ENCODE measurements at places on chromosomes 4 and X.

DNA sequence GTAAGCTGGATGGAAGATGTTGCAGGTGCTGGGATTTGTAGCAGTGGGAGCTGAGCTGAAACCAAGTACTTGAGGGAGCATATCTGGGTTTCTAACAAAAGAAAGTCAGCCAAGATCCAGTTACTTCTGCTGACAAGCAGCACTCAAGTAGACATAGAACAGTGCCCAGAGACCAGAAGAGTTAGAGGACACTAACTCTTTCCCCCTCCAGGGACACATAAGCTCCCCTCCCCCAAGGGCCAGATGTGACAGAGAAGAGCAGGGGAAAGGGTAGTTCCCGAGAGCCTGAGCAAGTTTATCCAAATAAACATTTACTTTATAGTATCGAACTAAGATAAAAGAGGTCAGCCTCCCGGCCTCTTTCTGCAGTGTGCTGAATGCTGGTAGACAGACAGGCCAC lies 12.2 kb downstream of the TRPC3 start:
- DNase-seq: no peak

DNA sequence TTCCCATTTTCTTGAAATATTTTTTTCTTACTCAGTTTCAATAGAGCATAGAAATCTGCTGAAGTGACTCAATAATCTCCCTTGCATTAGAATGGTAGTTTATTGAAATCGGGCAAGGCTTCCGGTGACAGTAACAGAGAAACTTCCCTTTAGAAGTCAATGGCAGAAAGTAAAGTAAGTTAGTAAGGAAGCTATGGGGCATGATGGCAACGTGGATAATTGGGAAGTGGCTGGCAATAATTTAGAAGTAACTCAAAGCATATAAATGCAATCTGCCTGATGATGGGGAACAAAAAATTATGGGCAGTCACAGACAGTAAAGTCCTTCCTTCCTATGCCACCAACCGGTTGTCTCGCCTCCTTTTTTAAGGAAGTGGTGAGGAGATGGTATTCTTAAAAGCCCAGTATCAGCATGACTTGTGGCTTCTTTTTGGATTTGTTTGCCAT lies 7.6 kb downstream of the CYBB start:
- DNase-seq: no peak

DNA sequence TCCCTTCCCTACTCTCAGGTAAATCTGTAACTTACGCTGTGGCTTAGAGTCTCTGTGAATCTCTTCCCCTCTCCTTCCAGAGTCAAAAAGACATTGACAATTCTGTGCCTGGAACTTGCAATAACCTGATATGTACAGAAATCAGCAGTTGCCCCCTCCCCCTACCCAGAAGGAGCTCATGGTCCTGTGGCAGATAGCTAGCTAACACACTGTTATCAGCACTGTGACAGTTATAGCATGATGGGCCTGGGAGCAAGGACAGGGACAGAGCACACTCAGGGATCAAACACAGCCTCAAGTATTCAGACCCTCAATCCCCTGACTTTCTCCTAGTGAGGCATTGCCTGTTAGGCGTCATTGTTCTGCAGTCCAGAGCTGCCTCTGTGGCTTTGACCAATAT lies 18.7 kb upstream of the MAGEA10 start:
- DNase-seq: no peak

DNA sequence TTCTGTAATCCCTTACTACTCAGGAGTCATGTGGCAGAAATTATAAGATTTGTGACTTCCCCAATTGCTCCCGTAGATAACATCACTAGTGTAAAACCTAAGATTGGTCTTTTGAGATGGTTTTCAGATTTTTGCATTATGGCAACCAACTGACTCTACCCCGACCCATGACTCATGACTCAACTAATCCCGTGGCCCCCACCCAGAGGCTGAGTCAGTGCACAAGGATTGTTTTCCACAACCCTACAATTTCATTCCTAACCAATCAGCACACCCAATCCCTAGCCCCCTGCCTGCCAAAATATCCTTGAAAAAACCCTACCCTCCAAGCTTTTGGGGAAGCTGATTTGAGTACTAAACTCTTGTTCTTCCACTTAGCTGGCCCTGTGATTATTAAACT lies 109.4 kb upstream of the FAM9C start:
- DNase-seq: no peak

DNA sequence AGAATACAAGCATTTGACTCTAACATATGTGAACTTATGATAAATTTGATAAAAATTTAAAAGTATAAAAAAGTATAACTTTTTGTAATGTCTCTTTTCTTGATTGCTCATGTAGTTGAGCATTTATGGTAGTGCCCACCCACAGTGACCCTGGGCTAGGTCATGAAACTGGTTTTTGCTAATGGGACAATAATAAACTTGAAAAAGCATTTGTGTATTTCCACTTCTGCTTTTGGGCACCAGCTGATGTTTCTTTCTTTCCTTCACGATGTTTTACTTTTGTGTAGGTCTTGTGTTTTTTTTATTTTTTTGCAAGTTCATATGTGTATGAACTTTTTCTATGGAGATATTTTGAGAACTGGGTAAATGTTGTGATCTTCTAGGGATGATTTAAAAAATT lies 313.1 kb downstream of the CBLL2 start:
- no peak for DNase-seq

DNA sequence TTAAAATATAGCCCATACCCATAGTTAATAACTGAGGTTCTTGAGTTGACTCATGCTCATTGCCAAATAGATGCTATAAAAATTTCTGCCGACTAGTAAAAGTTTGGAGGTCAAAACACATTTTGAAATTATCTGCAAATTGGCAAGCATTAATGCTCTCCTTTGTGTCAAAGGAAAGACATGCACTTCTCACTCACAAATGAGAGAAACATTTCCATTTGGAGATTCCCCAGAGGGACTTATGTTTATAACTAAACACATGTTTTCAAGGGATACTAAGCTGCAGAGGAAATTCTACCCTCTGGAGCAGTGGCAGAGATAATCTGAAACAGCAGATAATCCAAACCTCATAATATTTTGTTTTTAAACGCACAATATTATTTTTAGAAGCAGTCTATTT lies 45.7 kb upstream of the CCDC160 start:
- no peak for DNase-seq

- no peak for DNase-seq
Observed at GRCh38 chr4:110367156-110367555, 108.8 kb upstream of the ENPEP start.

- DNase-seq: no peak
Observed at GRCh38 chr4:108172753-108173598, 4.2 kb upstream of the LEF1 start.

GRCh38 chrX:39204353-39204752 lies 403.1 kb downstream of the MID1IP1 start:
- no peak for DNase-seq

GRCh38 chr4:128827296-128827695 lies 17.8 kb downstream of the JADE1 start:
- no peak for DNase-seq

DNA sequence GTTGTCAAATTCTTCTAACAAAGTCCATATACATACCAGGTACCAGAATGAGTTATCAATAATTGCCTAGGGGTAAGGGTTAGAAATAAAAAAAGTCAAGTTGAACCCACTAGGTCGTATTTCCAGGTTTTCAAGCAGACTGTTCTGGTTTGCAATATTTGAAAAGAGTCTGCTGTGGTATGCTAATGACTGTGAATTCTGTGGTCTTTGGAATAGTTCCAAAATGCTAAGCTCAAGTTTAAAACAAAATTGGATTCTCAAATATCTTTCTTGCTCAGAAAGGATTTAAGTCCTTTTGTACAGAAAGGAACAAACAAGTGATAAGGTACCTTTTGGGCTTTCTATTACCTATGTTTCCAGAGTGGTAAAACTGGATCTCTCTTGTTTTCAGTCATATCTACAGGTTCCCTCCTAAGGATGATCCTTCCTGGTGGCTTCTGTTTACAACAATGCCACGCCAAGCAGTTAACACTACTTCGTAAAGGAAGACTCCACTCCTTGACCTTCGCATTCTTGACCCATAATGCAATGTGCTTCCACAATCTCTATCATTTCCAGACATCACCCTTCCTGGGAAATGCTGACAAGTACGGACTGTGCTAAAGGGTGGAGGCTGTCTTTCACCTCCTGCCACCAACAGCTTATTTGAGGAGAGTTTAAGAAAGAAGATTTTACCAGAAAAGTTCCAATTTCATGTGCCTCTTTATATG lies 531.7 kb upstream of the FTHL17 start:
- no peak for DNase-seq

DNA sequence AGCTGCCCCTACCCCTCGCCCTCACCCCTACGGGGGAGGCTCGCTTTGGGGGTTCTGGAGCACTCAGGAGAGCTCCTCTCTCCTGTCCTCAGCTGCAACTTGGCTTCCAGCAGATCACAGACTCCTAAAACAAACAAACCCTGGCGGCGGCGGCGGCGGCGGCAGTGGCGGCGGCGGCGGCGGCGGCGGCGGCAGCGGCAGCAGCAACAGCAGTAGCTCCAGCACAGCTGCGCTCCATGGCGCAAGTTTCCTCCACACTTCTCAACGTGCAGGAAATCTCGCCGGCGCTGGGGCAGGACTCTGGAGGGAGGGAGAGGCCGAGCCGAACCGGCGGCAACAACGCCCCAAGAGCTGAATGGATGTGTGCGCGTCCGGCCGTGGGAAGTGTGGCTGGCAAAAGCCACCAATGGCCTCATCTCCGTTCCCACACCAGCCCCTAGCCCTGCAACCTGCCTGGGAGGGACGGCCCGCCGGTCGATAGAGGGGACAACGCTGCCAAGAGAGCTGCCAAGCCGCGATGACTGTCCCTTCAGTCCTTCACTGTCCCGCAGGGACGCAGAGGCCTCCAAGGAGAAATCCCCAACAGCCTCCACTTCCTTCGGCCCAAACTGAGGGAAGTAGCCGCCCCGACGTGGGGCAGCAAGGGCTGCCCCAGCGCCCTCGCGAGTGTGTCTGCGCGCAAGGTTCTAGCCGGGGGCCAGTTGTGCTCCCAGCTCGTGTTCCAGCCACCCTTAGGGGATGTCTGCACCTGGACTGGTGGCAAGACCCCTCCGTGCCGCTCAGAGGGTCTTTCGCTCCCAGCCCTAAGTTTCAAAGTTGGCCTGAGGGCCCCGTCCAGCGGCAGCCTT lies 775 bp downstream of the SHROOM4 start:
- no peak for DNase-seq

DNA sequence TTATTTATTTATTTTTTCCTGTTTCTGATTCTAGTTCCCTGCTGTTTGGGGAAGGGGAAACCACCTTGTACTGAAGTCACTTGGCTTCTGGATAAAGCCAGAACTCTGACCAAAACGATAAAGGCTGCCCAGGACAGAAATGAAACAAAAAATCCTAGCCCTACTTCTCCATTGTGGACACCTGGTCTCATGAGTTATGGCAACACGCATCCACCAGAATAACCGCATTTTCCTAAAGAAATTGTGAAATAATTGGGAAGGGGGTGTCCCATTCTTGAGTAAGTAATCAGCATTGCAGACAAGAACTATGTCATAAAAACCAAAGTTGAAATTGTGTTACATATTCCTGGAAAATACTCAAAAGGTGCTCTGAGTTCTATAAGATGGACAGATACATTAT lies 42.1 kb downstream of the SLC9A7 start:
- DNase-seq: no peak

DNA sequence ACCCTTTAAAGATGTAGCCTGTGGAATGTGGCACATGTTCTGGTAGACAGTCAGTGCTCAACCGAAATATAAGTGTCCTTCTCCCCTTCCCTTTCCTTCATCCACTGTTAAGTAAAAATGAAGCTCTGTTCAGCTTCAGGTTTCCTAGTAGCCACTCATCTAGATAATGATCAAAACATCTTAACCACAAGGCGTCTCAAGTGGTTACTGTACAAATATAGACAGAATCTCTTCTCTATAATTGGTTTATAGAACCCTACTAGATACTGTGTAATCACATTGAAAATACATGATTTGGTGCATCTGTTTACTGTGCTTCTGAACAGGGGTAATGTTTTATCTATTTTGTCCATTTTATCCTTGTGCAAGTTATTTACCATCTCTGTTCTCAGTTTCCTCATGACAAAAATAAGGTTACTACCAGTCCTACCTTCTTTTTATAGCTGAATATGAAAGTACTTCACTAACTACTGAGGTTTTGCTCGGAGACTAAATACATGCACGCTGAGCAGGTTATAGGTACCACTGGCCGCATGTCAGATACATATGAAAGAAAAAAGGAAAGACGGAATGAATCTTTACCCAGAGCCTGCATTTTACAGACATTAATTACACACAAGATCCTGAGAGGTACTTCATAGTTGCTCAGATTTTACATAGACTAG lies 20.3 kb upstream of the SLC25A4 start:
- no peak for DNase-seq

DNA sequence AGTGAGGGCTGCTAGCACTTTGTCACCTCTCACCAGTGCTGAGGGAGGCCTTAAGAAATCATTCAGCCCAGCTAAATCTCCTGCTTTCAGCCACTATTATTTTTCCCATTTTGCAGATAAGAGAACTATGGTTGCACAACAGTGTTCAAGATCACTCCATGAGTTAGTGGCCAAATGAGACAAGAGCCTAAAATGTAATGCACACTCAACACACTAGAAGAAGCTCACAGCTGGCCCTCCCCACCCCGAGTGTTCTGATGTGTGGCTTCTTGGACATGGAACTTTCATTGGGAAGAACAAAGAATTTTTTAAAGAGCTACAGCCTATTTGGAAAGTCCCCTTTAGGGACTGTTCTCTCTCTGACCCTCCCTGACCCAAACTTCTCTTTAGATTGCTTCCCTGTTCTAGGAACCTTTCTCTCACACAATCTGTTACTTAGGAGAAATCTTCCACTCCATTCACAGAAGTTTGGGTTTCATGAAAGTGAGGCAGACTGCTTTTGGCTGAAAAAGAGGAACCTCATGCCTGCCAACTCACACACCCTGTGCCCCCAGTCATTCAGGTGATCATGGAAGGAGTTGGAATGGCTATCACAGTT lies 44.0 kb upstream of the CT47C1 start:
- no peak for DNase-seq

GRCh38 chr4:124092101-124092500 lies 620.4 kb downstream of the ANKRD50 start:
- no peak for DNase-seq

- DNase-seq: no peak
Observed at GRCh38 chr4:23736466-23736865, 153.4 kb downstream of the PPARGC1A start.

GRCh38 chr4:41038304-41038703 lies 176.0 kb downstream of the APBB2 start:
- DNase-seq: no peak

DNA sequence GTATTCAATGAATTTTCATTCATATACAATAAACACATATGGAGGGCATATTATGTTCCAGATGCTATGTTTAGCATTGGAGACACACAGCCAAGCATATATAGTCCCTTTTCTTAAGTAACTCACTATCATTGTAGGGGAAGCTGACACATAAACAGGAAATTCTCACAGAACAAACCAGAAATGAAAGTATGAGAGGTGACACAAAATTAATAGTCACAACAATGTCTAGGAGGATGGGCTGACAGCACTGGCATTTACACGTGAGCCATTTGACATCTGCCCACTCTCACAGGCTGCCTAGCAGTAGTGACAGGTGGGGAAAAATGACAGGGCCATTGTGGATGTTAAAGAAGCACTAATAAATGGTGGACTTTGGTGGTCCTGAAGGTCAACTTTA lies 2.6 kb upstream of the CNOT6L start:
- DNase-seq: no peak

- DNase-seq: no peak
Observed at GRCh38 chr4:147927377-147928137, 195.7 kb downstream of the ARHGAP10 start.

Measured in stimulated activated CD4-positive, alpha-beta T cell treated with anti-CD3 and anti-CD28 coated beads, TNF-alpha, amount 100 ng/mL, for 1 hour (primary cell).